Mesothelial cell of epicardium (in vitro differentiated cells): ENCODE measurements at places on chromosomes 7 and 10.

DNA sequence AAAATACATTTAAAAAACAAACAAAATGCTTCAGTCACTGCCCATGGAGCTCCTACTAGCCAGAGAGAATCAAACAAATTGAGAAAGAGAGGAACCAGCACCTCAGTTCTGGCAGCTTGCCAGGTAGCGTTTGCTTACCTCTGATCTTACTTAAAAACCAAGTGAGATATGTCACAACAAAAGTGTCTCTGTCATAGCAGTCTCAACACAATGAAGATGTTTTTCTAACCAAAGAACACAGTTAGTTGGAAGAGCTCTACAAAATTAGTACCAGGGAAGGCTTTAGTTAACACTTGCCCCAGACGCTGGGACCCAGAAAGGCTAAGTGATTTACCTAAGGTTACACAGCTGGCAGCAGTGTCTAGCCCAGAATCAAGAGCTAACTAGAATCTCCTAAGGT, 3.4 kb downstream of the DOCK4 start:
- no peak for DNase-seq

- no peak for DNase-seq
Measured at GRCh38 chr7:124597509-124597908, 168.1 kb downstream of the GPR37 start.

- DNase-seq, result no peak
Measured at GRCh38 chr7:149478754-149479153, 17.9 kb upstream of the ZNF777 start.

DNA sequence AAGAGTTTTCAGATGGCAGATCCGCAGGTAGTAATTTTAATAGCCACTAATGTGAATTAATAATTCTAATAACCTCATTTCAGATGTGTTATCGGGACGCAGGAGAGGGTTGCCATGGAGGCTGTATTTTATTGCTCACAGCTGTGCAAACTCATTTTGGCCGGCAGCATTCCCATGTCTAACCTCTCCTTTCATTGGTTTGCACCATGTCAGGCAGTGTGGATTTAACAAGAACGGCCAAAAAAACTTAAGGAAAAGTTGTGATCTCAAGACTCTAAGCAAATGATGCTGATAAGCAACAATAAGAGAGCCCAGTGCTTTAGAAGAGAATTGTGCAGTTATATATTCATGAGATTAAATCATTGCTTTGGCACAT, 88.7 kb upstream of the NRP1 start:
- no peak for DNase-seq
